ENCODE measurements at places on chromosomes 11 and 22.

GRCh38 chr11:1513326-1514296, 27.0 kb upstream of the MOB2 start:
- DNase-seq, result no peak

DNA sequence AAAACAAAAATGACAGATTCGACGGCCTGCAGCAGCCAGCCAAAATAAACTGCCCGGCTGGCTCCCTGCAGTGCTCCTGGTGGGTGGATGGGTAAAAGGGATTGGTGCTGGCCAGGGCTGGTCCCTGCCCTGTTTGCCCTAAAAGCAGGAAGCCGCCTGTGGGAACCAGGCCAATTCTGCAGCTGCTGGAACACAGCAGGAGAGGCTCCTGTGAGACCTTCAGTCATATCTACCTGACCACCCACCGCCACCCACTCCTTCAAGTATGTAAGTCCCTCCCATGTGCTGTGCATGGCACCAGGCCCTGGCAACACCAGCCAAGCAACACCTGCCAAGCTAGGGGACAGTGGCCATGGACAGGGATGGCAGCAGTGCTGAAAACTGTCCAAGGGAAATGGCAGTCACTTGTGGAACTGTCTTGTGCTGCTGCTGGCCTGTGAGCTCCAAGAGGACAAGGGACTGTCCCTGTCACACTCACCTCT, 48.7 kb upstream of the ARFGAP3 start:
- no peak for DNase-seq

GRCh38 chr11:8247312-8247711, 16.4 kb downstream of the LMO1 start:
- no peak for DNase-seq

DNA sequence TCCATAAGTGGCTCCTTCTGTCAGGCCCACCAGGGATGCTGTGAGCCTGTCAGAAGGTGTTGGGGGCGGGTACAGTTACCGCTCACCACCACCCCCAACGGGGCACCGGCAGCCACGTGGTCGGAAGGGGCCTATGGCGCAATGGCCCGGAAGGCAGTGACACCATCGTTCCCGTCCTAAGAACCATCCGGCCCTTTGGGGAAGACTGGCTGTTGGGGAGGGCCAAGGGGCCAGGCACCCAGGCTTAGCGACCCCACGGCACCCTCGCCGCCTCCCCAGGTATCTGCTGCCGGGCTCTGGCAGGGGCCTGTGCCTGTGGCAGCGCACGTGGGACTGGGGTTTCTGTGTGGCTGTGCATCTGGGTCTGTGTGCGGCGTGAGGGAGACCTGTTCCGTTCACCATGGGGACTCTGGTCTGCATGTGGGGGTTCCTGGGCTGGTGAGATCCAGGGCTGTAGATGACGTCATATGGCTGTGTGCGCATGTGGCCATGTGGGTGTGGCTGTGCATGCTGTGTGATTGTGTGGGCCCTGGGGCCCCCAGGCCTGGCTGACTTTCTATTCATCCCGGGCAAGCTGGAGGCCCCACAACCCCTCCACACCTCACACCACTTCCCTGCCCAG, 717 bp downstream of the OSM start:
- DNase-seq, result peak; percentile 71

GRCh38 chr11:34029176-34029575, 22.4 kb upstream of the CAPRIN1 start:
- no peak for DNase-seq

GRCh38 chr11:57751176-57751575, 443 bp downstream of the BTBD18 start:
- DNase-seq, result no peak

DNA sequence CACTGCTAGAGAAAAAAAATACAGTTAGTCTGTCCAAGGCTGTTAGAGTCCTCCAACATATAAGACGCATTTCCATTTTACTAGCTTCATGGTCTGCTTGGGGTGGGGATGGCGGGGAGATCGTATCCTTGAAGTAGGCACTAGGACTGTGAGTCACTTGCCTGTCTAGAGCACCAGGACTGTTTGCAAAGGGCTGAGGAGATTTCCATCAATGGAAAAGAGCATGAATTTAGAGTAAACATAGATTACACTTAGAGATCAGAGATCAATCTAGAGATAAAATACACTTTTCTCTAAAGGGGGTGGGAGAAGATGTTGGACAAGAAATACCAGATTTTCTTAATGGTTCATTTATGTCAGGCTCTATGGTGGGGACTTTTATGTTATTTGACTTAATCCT, 1.7 kb upstream of the MS4A7 start:
- no peak for DNase-seq

Measured in activated CD4-positive, alpha-beta T cell treated with anti-CD3 and anti-CD28 coated beads for 1 hour (primary cell).